ENCODE measurements at places on chromosomes 3 and 15.

- no peak for DNase-seq
Measured at GRCh38 chr3:29898171-29898965, 617.5 kb downstream of the RBMS3 start.

DNA sequence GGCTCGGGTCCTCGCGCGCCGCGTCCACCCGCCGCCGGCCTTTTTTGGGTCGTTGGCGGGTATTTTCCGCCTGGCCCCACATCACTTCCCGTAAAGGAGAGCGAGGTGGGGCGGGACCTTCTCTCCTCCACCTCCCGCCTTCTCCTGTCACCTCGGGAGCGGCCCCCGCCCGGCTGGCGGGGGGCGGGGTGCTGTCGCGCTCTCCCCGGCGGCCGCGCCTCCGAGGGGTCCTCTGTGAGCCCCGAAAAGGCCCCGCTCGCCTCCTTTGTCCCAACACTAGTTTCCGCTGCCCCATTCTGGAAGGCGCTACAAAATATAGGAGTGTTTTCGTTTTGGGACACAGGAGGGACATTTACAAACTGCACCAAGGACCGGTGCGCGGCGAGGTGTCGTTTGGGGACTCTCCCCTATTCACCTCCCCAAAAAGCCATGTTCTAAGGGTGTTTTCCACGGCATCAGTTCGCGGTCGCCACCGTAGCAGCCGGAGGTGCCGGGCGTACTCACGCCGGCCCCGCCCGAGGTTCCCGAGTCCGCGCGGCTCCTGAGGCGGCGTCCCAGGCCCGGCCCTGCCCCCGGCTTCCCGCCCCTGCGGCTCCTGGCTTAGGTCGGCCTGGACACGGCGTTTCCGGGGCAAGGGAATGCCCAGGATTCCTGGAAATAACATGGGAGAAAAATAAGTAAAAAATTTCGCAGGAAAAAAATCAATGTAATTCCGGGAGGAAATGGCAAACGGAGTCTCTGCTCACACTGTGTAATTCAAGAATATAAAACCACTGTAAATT lies at the start of gene RAB27A:
Gene RAB27A (minus strand): TSS at position 68 of the 782 bp plus-strand sequence. CDS start 54,879 bp downstream, outside the sequence.
- DNase-seq: peak; percentile 45

DNA sequence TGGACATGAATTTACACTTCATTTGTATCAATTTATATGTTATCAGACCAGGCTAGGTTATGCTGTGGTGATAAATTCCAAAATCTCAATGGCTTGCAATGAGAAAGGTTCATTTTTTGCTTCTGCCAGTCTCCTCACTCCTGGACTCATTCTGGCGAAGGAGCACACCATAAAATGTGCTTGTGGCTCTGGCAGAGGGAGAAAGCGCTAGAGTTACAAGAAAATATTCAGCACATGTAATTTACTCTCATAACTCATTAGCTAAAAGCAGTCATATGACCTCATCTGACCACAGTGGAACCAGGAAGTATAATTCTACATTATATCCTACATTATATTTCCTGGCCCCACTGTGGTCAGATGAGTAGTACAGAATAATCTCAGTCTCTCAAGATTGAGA lies 193.8 kb downstream of the BCHE start:
- DNase-seq: no peak

DNA sequence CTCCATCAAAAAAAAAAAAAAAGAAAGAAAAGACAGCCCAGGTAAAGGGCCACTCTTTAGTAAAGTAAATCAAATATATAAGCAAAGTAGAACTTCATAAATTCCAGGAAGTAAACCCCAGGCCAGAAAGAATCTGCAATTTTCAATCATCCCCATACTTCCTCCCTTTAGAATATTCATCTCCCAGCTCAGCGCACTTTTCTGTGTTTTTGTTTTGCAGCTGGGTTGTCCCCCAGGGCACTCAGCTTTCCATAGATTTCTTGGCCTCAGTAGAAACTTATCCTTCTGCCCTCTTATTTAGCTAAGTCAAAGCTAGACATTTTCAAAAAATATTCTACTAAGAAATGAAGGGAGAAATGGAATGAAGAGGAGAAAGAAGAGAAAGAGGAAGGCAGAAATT lies 24.0 kb upstream of the SPRED1 start:
- no peak for DNase-seq

GRCh38 chr3:187912007-187912406 lies 166.7 kb upstream of the BCL6 start:
- DNase-seq: no peak

- DNase-seq: peak; percentile 24
Measured at GRCh38 chr15:71807125-71807629, 3.2 kb upstream of the NR2E3 start.

- DNase-seq: peak; percentile 70
Measured at GRCh38 chr15:45573961-45574629, 13.1 kb upstream of the BLOC1S6 start.

DNA sequence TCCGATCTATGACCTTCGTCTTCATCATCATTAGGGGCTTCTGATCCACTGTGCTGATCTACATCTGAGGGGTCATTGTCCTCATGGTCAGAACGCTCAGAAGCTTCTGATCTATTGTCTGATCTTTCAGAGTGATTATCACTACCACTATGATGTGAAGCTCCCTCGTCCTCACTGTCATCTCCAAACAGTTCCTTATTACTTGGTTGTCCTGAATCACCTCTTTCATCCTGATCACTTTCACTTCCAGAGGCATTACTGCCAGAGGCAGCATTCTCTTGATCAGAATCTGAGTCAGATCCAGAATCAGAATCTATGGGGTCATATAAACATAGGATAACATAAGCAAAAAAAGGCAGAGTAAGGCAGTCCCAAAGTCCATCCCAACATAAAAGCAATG lies 5.4 kb downstream of the LEO1 start:
- DNase-seq: no peak

GRCh38 chr3:83842511-83842910 lies 1116.3 kb upstream of the CADM2 start:
- no peak for DNase-seq

DNA sequence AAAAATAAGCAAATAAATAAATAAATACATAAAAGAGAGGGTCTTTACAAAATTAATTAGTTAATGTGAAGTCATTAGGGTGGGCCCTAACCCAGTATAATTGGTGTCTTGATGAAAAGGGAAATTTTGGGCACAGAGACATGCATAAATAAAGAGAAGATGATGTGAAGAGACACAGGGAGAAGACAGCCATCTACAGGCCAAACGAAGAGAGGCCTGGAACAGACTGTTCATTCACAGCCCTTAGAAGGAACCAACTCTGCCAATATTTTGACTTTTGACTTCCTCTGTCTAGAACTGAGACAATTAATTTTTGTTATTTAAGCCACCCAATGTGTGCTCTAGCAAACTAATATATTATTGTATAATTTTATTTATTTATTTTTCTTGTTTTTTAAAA lies 29.6 kb upstream of the SELENOK start:
- DNase-seq: no peak

- DNase-seq: no peak
Measured at GRCh38 chr3:195803289-195803908, 8.3 kb downstream of the MUC4 start.

GRCh38 chr15:88911766-88912118 lies 1.4 kb downstream of the MFGE8 start:
- DNase-seq: no peak

Measured in A673 (cell line).